Esophagus mucosa (tissue), 1 donor: ENCODE measurements at places on chromosomes 5 and 9. TPM values are rescaled to one million over a fixed set of nuclear protein-coding genes. Genes with fewer than 3 reads are reported as not detected.

DNA sequence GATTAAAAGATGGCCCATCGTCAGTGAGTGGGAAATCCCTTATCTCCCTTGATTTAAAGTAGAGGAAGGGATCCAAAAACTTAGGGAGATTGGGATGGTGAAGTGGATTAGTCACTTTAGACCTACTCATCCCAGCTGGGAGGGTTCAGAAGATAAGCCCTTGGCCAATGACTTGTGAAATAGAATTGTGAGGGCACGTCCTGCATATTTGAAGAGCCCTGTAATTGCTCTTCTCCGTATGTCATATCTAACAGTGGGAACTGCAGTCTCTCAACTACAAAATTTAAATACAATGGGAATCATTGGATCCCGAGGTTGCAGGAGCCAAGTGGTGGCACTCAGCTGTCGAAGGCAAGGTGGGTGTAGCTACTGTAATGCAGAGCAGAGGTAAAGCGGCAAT lies 65.4 kb upstream of the C9orf72 start:
- ATAC-seq, result no peak

DNA sequence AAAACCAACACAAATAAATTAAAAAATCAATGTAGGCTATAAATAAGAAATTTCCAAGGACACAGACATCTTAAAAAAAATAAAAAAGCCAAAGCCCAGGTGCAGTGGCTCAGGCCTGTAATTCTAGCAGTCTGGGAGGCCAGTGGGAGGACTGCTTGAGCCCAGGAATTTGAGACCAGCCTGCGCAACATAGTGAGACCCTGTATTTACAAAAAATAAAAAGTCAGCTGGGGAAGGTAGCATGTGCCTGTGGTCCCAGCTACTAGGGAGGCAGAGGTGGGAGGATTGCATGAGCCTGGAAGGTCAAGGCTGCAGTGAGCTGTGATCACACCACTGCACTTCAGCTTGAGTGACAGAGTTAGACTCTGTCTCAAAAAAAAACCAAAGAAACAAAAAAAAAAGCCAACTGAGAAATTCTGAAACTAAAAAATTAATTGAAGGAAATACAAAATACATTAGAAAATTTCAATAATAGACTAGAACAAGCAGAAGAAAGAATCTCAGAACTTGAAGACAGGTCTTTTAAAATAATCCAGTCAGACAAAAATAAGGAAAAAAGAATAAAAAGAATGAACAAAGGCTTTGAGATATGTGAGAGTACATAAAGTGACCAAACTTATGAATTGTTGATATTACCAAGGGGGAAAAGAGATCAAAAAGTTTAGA lies 149.5 kb upstream of the PANK3 start:
- ATAC-seq, result no peak

- no peak for ATAC-seq
Observed at GRCh38 chr9:76725885-76726284, 38.4 kb upstream of the PCA3 start.

- ATAC-seq, result no peak
Observed at GRCh38 chr9:28032268-28032590, 458.9 kb upstream of the C9orf72 start.

DNA sequence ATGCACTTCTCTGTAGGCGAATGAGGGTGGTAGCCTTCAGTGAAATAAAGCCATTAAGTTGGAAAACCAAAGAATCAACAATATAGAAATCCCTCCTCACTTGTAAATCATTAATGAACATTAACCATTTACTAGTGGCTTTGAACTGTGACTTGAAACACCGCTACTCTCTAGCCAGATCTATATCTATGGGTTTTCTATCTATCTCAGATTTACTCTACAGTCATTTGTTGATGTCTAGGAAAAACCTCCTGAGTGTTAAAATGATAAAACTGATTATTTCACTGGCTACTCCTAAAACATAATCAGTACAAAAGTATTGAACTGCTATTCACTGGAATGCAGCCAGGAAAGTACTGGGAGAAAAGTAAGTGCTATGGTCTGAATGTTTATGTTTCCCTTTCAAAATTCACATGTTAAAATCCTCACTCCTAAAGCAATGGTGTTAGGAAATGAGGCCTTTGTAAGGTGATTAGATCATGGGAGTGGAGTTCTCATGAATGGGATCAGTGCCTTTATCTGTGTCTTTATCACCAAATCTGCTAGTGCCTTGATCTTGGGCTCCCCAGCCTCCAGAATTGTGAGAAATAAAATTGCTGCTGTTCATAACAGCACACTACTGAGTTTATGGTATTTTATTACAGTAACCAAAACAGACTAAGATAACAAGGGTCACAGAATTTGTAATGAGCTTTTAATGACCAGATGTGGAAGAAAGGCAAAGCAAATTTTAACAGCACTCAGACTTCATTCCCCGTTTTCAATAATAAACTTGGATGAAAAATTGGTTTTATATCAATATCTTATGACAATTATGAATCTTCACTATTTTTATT lies 8.6 kb upstream of the OXCT1 start:
- no peak for ATAC-seq

GRCh38 chr9:86594724-86595123 lies 240.5 kb upstream of the TUT7 start:
- no peak for ATAC-seq

DNA sequence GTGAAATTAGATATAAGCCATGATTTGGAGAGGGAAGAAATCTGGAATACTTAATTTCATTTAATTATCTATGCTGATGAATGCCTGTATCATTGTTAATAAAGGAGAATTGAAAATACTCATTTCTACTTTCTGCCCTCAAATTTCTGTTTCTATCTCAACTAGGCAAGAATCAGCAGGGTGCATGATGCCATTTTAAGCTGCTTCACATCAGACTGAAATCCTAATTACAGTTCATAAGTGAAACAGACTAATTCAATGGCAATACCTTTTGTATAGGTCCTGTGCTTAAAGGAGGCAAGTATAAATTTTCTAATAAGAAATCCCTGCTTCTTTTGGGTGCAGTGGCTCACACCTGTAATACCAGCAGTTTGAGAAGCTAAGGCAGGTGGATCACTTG lies 22.3 kb upstream of the TAL2 start:
- ATAC-seq, result no peak

- peak; percentile 48 for ATAC-seq
Observed at GRCh38 chr5:111299067-111299481, 74.9 kb downstream of the CAMK4 start.

DNA sequence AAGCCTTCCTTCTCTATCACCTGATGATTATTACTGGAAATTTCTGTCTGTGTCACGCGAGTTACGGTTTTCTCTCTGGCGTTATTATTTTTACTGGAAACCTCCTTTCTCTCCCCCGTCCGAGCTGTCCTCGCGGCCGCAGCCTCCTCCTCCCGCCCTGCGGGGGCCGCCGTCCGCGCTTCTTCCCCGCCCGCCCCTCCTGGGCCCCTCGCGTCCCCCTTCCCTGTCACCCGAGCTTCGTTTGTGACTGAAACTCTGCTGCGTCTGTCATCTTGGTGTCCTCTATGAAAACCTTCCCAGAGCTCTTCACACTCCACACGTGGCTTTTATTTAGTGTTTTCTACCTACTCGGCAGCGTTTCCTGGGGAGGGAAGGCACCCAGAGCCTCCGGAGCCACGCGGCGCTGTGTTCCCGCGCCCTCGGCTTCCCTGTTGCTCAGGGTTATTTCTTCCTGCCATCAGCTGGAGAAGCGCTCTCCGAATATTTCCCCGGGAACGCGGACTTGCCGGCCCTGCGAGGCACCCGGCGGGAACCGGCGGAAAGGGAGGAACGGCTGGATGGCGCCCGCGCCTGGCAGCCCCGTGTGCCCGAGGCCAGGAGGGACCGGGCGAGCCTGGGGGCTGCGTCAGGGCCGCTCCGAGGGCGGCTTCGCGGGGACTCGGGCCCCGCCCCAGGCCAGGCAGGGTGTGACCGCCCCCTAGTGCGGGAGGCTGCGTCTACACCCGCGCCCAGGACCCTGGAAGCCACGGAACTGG lies 33.9 kb downstream of the TRIP13 start:
- peak; percentile 27 for ATAC-seq

DNA sequence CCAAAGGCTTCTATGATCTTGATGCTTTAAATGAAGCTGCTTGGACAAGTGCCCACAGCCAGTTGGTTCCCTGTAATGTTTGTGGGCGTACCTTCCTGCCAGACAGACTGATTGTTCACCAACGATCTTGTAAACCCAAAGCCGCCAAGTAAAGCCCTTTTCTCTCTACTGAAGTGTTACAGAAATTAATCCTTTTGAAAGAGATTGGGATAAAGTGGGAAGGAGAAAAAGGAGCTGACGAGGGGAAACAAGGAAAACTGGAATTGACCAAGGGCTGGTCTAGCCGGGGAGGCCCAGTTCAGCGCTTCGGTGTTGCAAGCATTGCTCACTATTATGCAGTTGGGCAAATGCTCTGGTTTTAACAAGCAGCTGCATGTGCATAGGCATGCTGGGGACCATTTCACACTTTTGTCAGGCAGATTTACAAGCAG lies 53.2 kb downstream of the ZNF474 start:
- peak; percentile 91 for ATAC-seq

GRCh38 chr5:14178671-14179211 lies 35.6 kb downstream of the TRIO start:
- no peak for ATAC-seq

- ATAC-seq, result no peak
Observed at GRCh38 chr5:68088302-68088701, 127.3 kb upstream of the PIK3R1 start.

- ATAC-seq, result no peak
Observed at GRCh38 chr5:34847552-34847951, 8.6 kb downstream of the TTC23L start.

DNA sequence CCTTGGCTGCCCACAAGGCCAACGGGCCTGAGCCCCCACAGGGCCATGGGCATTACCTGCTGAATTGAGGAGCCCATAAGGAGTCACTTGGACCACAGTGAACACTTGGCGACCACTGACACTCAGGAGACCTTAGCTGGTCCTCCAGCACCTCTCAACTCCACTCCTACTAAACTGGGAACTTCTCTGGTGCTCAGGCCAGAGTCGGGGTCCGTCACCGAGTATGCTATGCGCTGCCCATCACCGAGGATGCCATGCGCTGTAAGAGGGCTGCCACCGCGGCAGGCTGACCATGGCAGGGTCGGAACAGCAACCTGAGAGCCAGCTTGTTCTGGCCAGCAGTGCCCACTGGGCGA lies 600 bp upstream of the SQSTM1 start:
- ATAC-seq, result no peak

GRCh38 chr5:33146881-33147280 lies 293.9 kb upstream of the TARS1 start:
- ATAC-seq, result peak; percentile 66

The TMEM215 gene
- not detected for total RNA-seq

The PALM2AKAP2 gene
- total RNA-seq, result 0.88 TPM

The HAVCR2 gene
- 0.88 TPM for total RNA-seq

The OBP2A gene
- total RNA-seq, result not detected

The IFNA14 gene
- not detected for total RNA-seq

The WDR31 gene
- total RNA-seq, result 3.7 TPM

The KIAA1958 gene
- total RNA-seq, result 3.9 TPM

The KCNN2 gene
- total RNA-seq, result 0.36 TPM

The ERGIC1 gene
- 58.3 TPM for total RNA-seq
